ENCODE measurements at places on chromosomes 3 and 15.

DNA sequence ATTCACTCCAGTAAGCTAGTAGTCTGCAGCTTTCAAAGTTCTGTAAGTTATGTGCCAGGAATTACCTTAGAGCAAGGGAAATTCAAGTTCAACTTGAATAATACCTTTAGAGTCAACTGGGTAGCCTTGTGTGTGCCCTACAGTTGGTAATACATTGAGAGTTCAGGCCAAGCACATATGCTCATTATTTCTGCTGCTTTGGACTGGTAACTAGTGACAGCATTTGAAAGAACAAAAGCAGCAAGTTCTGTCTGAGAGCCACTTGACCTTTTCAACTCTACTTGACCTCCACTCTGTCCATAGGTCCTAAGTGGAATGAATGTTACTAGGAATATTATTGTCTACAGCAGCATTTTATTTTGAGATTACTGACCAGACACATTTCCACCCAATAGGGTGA, 723.5 kb downstream of the NLGN1 start:
- no peak for DNase-seq

GRCh38 chr15:90580099-90580498, 50.4 kb downstream of the CRTC3 start:
- DNase-seq: no peak

DNA sequence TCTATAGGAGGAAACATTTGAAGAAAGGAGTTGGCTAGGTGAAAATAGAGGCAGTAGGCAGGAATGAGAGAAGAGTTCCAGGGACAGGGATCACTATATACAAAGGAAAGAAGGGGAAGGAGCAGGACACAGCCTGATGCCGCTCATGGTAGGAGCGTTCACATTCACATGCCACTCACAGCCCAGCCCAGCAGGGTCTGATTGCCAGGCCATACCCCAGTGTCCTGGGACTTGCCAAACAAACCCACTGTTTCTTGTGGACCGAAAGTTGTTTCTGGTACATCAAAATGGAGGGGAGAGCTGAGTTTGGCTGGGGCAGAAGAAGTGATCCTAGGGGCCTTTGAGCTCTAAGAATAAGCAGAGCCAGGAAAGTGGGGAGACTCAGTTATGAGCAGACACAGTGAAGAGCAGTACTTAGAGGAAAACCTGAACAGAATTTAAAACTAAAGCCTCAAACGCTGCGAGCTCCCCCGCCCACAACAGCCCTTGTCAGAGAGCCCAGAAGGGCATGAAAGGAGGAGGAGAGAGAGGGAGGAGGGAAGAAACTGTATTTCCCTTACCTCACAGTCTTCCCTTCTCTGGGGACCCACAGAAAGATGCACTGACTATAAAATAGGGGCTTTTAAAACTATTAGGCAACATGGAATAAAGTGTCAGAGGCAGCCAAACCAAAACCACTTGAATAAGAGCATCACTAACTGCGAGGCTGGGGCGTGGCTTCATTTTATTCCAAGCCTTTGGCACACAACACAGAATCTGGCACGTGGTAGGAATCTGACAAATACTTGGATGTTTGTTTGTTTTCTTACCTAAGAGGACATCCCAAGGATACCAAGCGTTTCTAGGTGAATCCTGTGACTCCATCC, 129.0 kb downstream of the RPL22L1 start:
- no peak for DNase-seq

- no peak for DNase-seq
Observed at GRCh38 chr3:126310816-126311215, 46.4 kb downstream of the KLF15 start.

DNA sequence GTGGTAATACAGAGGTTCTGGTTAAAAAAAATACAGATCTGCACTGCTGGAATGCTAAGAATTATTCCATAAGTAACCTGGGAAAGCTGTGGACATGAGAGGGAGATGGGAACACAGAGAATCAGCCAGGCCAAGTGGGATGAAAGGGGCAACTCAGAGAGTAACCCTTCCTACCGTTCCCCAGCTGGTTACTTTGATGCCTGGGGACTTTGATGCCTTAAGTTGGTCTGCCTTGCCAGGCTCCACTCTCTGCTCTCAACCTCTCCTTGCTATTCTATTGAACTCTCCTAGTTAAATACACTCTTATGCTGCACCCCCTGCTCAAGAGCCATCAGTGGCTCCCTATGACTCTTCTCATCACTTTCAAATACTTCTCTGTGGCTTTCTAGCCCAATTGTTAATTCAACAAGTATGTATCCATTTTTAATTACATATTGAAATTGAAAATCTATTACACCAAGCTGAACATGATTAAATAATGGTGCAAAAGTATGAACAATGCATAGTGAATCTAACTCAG, 315.5 kb downstream of the TLE3 start:
- no peak for DNase-seq

GRCh38 chr3:153130312-153130977, 31.6 kb upstream of the RAP2B start:
- DNase-seq: no peak

DNA sequence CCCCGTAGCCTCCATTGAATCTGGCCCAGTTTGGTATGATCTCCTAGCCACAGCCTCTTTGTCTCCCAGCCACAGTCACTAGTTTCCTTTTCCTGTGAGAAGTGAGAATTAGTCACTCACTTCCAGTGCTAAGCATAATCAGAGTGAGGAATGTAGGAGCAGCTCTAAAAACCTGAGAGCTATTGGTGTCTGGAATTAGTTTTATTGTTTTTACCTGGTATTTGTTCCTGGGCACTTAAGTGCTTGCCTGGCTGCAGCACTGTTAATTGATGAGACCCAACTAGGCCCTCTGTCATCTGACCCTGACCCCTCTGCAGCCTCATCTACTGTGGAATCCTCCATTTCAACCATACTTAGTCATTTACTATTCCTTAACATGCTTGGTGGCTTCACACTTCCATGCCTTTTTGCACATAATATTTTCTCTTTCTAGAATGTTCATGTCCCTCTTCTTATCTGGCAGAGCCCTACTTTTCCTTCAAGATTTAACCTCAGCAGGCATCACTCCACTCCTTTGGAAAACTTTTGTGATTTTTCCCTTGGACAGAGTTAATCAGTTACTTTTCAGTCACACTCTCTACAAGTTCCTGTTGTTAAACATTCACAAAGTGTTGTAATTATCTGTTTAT, 48.8 kb downstream of the PDE8A start:
- DNase-seq: no peak

DNA sequence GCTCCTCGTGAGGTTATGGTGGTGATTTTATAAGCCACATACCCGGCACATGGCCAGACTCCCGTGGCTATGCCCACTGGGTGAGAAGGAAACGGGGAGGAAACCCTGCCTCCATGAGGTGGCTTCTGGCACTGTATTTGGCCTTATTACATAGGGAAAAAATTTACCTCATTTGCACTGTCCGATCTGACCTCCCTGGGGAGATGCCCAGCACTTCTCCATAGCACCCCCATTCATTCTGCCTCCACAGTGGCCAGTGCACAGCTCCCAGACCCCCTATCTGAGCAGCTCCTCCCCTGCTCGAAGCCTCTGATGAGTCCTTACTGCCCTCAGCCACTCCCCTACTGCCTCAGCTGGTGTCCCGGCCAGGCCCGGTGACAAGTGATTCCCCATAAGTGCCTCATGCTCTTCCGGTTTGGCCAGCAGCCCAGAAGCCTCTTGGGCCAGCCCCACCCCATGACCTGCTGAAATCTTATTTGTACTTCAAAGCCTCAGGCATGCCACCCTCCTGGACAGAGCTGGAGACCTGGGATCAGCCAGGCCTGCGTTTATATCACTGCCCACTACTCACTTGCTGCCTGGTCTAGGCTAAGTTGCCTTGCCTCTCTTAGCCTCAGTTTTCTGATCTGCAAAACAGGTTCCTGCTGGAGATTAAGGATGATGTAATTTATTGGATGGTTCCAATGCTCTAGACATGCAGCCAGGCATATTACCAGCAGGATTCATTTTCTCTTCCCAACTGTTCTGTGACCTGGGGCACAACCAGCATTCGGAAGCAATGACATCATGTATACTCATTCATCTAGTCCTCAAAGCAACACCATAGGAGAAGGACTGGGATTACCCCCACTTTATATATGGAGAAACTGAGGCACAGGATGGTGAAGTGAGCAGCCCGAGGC, 30.6 kb upstream of the SLC6A6 start:
- no peak for DNase-seq

GRCh38 chr15:39786447-39787056, 3.9 kb upstream of the FSIP1 start:
- DNase-seq: no peak

DNA sequence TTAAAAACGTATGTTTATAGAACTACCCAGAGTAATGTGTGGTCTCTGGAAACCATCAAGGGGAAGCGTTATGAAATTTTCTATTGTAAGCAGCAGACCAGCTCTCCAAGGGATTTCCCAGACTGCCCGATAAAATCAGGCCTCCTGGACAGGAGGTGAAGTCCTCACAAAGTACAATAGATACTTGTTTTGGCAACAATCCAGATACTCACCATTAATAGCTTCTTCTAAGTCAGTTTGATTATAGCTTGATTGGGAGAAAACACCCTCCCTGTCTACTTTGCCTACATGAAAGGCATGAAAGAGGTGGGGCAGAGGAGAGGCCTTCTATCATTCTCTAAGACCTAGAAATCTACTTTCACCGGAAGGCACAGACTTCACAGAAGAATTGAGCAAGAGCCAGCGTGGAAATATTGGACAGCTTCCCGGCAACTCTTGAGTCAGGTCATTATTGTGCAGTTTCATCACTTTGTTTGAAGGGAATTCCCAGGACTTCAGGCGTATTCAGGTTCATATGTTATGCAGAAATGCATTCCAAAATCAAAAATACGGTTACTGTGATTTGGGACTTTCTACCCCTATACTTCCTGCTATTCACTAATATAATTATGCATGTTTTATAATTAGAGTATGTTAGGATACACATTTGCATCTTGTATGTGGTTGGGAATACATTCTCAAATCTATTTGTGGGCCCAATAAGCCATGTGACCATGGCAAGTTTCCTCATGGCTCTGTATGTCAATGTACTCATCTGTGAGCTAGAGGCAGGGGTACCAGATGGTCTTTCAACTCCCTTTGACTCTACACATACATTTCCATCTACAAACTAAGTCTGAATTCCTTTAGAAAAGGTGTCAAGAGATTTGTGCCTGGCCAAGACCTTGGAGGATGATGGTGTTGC, 103.5 kb downstream of the CD47 start:
- no peak for DNase-seq

GRCh38 chr15:53296603-53297002, 462.9 kb downstream of the WDR72 start:
- DNase-seq: no peak

DNA sequence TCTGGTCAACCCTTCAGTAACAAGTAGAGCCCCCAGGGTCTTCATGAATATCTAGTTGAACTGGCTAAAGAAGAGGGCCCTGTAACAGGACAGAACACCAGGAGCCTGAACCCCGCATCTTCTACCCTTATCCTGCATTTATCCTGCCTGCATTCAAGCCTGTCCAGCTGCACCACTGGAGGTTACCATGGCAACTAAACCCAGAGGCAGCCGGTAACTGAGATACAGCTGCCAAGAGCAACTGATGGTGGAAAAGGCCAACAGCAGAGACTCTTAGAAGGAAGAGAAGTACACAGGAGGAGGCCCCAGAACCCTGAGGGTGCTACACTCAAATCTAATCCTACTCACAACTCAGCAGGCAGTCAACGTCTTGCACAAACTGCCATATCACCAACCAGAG, 3.7 kb upstream of the PRKAR2A start:
- no peak for DNase-seq

- no peak for DNase-seq
Observed at GRCh38 chr3:643376-643775, 446.8 kb downstream of the CHL1 start.

GRCh38 chr3:186784820-186785494, 1.6 kb downstream of the EIF4A2 start:
- DNase-seq: no peak

- DNase-seq: no peak
Observed at GRCh38 chr3:65177960-65178376, 490.2 kb upstream of the ADAMTS9 start.

- DNase-seq: no peak
Observed at GRCh38 chr3:40631341-40631995, 106.7 kb downstream of the ZNF621 start.

GRCh38 chr3:137998121-137999042, 11.6 kb upstream of the CLDN18 start:
- DNase-seq: no peak

DNA sequence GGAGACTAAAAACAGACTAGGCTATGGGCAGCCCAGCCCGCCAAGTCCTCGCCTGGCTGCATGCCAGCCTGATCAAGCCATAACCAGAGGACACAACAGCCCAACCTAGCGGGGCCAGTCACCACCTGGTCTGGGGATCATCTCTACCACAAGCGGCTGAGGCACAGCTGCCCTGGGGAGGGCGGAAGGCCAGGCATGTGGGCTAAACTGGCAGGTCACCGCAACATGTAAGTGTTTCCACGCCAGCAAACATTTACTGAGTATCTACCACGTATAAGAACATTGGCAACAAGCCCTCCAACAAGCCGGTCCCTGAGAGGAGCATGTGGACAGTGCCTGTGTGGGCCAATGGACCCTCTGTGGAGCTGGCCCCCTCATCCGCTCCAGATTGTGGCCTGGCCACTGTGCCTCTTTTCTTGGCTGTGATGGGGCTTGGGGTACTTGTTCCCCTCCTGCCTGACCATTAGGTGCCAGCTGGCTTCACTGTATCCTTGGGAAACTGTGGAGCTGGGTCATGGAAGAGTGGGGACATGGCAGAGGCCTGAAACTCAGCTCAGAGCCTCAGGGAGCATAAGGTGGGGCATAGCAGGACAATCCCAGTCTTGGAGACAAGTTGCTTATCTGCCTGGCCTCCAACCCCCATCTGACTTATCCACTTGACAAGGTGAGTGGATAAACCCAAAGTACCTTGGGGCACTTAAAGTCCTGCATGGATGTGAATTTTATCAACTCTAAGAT, 9.0 kb downstream of the UBXN7 start:
- no peak for DNase-seq

GRCh38 chr3:133676336-133677118, 14.8 kb upstream of the TOPBP1 start:
- no peak for DNase-seq

Measured in activated CD4-positive, alpha-beta T cell treated with anti-CD3 and anti-CD28 coated beads, Interleukin-2, amount 50 U/mL, for 48 hours (primary cell).